Motor neuron (in vitro differentiated cells): ENCODE measurements at places on chromosomes 2 and 18.

- no peak for ATAC-seq
These were observed 44.4 kb upstream of the ACAA2 start for GRCh38 chr18:49857708-49858107.

DNA sequence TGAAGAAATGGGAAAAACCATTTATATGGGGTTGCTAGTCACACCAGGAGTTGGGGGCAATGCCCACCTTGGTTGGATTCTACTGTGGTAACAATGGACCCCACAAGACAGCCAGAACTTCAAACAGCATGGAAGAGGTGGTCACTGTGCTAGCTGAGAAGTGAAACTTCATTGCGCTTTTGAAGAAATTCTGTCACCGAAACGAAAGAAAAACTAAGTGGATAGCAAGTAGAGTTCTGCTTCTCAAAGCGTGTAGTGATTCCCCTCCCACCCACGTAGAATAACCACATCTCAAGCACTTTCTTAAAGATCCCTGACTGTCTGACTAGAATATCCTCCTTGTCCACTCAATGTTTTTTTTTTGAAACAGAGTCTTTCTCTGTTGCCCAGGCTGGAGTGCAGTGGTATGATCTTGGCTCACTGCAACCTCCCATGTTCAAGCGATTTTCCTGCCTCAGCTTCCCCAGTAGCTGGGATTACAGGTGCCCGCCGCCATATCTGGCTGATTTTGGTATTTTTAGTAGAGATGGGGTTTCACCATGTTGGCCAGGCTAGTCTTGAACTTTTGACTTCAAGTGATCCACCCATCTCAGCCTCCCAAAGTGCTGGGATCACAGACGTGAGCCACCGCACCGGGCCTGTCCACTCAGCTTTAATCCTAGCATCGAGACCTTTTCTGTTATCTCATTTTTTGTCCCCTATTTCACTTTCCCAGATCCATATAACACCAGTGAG, 30.1 kb upstream of the CCL20 start:
- ATAC-seq: no peak

DNA sequence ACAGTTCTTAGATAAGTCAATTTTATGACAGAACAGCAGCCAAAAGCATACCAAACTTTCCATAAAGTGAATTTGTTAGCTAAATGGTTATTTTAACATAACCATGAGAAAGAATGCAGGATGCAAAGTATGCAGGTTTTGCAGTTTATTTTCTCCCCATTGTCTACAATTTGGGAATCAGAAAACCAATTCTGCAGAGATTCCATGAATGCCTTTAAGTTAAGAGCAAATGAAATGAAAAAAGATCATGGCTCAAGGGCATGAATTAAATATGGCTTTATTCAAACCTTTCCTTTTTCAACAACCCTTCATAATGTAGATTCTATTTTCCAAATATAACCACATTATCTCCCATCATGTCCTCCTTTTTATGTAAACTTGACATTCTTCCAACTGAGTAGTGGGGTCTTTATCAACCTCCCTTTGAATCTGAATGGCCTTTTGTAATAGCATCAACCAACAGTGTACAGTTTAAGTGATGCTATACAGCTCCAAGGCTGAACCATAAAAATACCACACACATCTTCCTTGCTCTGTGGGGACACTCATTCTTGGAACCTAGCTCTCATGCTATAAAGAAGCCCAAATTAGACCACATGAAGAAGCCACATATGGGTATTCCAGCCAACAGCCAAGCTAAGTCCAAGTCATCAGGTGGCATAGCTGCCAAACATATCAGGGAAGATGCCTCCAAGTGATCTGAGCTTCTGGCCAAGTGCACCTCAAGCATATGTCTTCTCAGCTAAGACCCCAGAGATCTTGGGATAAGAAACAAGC, 49.8 kb downstream of the PIAS2 start:
- ATAC-seq: no peak

GRCh38 chr2:85015653-85016360, 44.8 kb downstream of the KCMF1 start:
- no peak for ATAC-seq

- ATAC-seq: no peak
These were observed 76.2 kb downstream of the MAP3K20 start for GRCh38 chr2:173151671-173152401.

- ATAC-seq: peak; percentile 60
These were observed 115.4 kb downstream of the ACAA2 start for GRCh38 chr18:49697757-49698524.

DNA sequence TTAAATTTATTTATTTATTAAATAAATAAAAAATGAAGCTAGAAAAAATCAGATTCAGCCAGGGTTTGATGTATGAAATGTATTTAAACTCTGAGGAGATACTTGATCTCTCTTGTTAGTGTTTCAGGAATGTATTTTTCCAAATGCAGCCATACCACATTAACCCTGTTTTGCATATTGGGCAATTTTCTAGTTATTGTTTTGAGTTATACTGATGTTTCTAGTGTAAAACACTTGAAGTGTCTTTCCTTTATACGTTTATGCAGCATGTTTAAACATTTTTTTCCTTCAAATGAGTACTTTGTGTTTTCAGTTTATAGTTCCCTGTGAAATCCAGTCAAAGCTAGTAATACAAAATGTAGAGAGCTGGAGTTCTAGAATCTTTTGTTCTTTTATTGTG, 69.9 kb downstream of the WDR7 start:
- no peak for ATAC-seq

- ATAC-seq: no peak
These were observed at the start of gene RTKN for GRCh38 chr2:74441690-74442482. Gene RTKN (minus strand): TSS chr2:74441937. CDS start chr2:74441816, 121 bp downstream.

GRCh38 chr2:16578081-16578480, 87.6 kb downstream of the CYRIA start:
- no peak for ATAC-seq
